Endodermal cell (in vitro differentiated cells): ENCODE measurements at places on chromosomes 13 and 19. TPM values are rescaled to one million over a fixed set of nuclear protein-coding genes. Genes with fewer than 3 reads are reported as not detected.

- DNase-seq, result peak; percentile 80
- H3K36me3 ChIP-seq, result peaks cover 3% of the 10 kb centered on the region
- peak overlapping the region; percentile 94 for H3K4me3 ChIP-seq
- no peak overlapping the region for H3K27ac ChIP-seq
Measured at GRCh38 chr13:112690283-112690929, 568 bp downstream of the ATP11A start.

Gene LAIR2
- total RNA-seq, result not detected in 2 replicates

GRCh38 chr13:52411629-52412028, 5.7 kb upstream of the THSD1 start:
- peaks cover 4% of the 10 kb centered on the region for H3K27me3 ChIP-seq
- no peak overlapping the region for H3K27ac ChIP-seq
- no peaks in the 10 kb centered on the region for H3K4me1 ChIP-seq
- peaks cover 45% of the 10 kb centered on the region for H3K36me3 ChIP-seq
- DNase-seq, result no peak
- no peak overlapping the region for H3K4me3 ChIP-seq

Gene PPP2R1A
- 345 and 351 TPM in 2 replicates for total RNA-seq

Gene URAD
- not detected in 3 replicates for total RNA-seq

- no peak for DNase-seq
- H3K27me3 ChIP-seq, result no peaks in the 10 kb centered on the region
- no peak overlapping the region for H3K4me3 ChIP-seq
- peaks cover 27% of the 10 kb centered on the region for H3K36me3 ChIP-seq
- peaks cover 7% of the 10 kb centered on the region for H3K4me1 ChIP-seq
Measured at GRCh38 chr13:98549006-98549727, 27.7 kb downstream of the STK24 start.

GRCh38 chr19:16589917-16590316, 17.7 kb upstream of the SLC35E1 start:
- no peaks in the 10 kb centered on the region for H3K36me3 ChIP-seq
- H3K27me3 ChIP-seq, result no peaks in the 10 kb centered on the region
- DNase-seq, result no peak

Gene POGLUT2
- 13.1 to 18.1 TPM (median 17.3 TPM) in 3 replicates for total RNA-seq

DNA sequence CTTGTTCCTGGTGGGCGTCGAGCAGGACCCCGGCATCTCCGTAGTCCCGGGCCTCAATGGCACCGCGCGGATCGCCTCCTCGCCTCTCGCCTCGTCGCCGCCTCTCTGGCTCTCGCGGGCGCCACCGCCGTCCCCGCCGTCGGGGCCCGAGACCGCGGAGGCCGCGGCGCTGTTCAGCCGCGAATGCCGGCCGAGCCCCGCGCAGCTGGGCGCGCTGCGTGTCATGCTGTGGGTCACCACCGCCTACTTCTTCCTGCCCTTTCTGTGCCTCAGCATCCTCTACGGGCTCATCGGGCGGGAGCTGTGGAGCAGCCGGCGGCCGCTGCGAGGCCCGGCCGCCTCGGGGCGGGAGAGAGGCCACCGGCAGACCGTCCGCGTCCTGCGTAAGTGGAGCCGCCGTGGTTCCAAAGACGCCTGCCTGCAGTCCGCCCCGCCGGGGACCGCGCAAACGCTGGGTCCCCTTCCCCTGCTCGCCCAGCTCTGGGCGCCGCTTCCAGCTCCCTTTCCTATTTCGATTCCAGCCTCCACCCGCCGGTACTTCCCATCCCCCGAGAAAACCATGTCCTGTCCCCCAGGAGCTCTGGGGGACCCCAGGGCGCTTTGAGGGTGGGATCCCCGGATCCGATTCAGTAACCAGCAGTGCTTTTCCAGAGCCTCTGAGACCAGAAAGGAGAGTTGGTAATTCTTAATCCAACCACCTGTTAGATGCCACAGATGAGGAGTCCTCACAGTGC, 885 bp downstream of the MLNR start:
- H3K4me3 ChIP-seq, result peak overlapping the region; percentile 52
- peak; percentile 75 for DNase-seq
- no peak overlapping the region for H3K27ac ChIP-seq
- H3K27me3 ChIP-seq, result peaks cover 79% of the 10 kb centered on the region
- H3K4me1 ChIP-seq, result no peaks in the 10 kb centered on the region
- no peaks in the 10 kb centered on the region for H3K36me3 ChIP-seq

GRCh38 chr13:27533155-27533643, 82.8 kb upstream of the MTIF3 start:
- peak; percentile 96 for DNase-seq
- no peak overlapping the region for H3K4me3 ChIP-seq
- no peaks in the 10 kb centered on the region for H3K36me3 ChIP-seq
- no peak overlapping the region for H3K27ac ChIP-seq

DNA sequence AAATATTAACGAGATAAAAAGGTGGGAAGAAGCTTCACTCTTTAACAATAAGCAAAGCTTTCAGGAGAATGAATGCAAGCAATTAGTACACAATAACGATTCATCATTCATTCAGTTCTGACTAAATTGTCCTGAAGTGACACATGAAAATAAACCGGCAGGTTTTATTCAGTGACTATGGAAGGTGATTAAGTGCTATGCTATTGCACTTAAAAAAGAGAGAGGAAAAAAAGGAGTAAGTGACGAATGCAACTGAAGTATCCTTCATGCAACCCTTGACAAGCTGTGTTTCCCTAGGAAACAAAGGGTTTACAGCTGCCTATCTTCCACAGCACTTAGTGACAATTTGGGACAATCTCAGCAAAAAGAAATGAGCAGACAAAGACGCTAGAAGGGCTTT, 1.4 kb downstream of the LIG4 start:
- H3K36me3 ChIP-seq, result peaks cover 27% of the 10 kb centered on the region
- no peaks in the 10 kb centered on the region for H3K27me3 ChIP-seq
- H3K4me3 ChIP-seq, result peak overlapping the region; percentile 82
- no peak for DNase-seq
